Left hindlimb (tissue), 1 donor: ENCODE measurements at places on chromosomes 12 and 14.

- no peak for DNase-seq
These were observed 1094.4 kb downstream of the BCL11B start for GRCh38 chr14:98177551-98177950.

GRCh38 chr14:23446291-23446851, 10.9 kb upstream of the MYH7 start:
- DNase-seq, result no peak

GRCh38 chr14:102171173-102172020, 31.7 kb downstream of the WDR20 start:
- no peak for DNase-seq

DNA sequence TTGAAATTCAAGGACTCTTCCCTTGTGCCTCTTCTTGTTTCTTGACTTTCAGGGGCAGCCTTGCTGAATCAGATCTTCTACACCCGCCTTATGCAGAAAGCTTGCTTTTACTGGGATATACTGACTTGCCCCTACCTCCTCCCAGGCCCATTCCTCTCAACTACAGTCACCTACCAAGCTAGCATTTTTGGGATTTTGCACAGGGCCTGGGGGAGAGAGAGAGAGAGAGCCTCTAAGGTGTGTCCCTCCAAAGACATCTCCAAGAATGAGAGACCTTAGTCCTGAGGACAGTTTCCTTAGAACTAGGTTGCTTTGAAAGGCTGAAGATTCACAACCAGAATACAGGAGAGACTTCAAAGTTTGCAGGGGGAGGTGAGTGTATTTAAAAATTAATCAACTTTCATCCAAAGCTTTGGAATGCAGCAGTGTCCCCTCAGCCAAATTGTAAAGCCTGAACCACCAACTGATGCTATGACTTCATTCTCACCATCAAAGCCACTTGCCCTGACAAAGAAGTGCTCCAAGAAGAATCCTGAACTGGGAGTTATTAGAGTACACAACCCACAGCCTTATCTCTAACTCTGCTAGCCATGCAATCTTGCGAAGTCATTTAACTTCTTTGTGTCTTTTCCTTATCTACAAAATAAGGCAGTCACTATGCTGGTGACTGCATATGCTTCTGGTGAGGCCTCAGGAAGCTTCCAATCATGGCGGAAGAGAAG, 96.1 kb upstream of the EGLN3 start:
- no peak for DNase-seq

- DNase-seq, result no peak
These were observed 66.2 kb downstream of the CRADD start for GRCh38 chr12:93743229-93743998.

DNA sequence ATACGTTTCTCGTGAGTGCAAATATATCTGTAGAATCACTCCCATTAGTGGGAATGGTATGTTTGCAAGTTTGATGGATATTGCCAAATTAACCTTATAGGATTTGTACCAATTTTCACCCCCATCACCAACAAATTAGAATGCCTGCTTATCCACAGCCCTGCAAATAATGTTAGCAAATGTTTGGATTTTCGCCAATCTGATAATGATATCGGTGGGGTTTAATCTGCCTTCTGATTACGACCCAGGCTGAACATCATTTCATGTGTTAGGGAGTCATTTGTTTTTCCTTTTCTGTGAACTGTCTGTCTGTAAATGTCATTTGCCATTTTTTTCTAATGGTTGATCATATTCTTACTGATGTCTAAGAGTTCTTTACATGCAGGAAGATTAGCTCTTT, 4.1 kb upstream of the DAZAP2 start:
- DNase-seq, result no peak

DNA sequence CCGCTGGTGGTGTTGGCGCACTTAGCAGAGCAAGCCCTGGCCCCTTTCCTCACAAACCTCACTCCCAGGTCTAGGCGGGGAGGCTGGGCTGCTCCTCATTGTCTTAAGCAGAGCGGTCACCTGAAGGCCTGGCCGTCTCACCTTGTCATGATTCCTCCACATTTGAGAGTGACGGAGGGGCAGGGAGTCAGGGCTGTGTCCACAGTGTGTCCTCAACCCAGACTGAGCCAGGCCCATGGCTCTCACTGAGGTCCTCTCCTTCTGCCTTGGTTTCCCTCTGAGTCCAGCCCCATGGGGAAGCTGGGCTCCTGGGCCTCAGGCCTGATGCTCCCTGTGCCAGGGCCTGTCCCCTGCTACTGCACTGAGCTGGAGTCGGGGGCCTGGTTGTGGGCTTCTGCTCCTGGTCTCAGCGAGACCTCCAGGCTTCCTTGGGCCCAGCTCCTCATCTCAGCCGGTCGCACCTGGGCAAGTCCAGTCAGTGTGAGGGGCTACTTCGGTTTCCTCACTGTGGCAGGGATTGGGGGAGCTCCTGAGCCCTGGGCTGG, 44.9 kb downstream of the KRT80 start:
- DNase-seq, result no peak

DNA sequence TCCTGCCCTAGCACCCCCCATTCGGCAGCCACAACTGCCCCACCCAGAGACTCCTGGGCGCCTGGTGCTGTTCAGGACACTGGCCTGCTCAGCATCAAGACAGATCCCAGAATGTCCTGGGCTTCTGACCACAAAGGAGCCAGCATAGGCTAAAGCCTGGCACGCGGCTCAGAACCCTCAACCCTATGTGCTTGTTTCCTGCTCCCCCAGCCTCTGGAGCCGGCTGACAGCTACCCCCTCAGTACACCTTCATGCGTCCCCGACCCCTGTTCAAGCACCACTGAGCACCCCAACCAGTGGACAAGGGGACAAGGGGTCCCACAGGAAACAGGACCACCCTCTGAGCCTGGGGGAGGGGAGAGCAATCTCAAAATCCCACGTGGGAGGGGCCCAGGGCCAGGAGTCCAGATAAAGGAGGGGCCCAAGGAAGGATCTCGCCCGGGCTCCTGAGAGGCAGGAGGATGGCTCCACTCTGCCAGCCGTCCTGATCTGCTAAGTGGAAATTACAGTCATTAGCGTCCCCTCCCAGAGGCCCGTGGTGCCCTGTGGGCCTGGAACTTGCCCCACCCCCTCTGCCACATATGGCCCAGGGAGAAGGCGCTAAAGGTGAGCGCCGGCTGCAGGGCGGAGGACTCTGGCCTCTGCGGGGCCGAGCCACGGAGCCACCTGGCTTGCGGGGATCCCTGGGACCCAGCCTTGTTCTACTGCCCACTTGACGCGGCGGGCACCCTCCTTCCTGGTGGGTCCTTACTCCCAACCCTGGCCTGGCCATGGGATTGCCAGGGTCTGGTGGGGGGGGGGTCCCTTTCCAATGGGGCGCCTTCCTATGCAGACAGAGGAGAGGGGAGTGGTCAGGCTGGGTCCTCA, 27.2 kb upstream of the GPR132 start:
- DNase-seq, result peak; percentile 56

- no peak for DNase-seq
These were observed 16.0 kb downstream of the VSX2 start for GRCh38 chr14:74255281-74255680.

DNA sequence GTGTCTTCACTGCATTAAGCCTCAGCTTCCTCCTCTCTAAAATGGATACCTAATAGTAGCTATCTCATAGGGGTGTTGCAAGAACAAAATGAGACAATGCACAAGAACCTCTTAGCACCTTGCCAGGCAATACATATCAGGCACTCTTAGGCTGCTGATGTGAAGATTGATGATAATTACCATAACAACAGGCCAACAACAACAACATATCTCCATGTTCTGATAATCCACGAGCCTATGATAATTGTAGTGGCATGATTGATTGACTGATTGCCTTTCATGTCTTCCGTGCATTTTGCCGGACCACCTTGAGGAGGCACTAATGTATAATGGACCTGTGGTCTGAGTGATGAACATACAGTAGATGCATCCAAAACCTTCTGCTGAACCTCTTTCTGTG, 50.7 kb upstream of the WSCD2 start:
- DNase-seq, result no peak

DNA sequence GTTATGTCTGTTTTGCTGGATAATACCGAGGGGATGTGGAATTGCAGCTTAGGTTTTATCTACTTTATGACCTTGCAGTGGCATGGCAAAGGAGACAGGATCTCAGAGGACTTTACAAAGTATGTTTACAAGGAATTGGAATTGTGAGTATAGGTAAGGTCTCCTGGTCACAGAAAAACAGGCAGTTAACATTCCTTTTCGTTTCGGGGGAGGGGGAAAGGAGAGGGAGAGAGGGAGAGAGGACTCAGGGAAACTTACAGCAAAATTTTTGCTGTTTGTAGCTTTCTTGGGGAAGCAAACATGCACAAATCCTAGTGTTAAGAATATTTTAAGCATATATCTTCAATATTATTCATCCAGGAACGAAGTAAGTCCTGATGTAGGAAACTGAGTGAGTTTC, 590.5 kb upstream of the LRFN5 start:
- DNase-seq, result no peak

- DNase-seq, result no peak
These were observed 1.5 kb downstream of the BIN2 start for GRCh38 chr12:51322452-51322851.

- no peak for DNase-seq
These were observed 63.5 kb upstream of the PPM1H start for GRCh38 chr12:62998454-62998853.

- no peak for DNase-seq
These were observed 24.0 kb downstream of the CREBL2 start for GRCh38 chr12:12635651-12636050.

DNA sequence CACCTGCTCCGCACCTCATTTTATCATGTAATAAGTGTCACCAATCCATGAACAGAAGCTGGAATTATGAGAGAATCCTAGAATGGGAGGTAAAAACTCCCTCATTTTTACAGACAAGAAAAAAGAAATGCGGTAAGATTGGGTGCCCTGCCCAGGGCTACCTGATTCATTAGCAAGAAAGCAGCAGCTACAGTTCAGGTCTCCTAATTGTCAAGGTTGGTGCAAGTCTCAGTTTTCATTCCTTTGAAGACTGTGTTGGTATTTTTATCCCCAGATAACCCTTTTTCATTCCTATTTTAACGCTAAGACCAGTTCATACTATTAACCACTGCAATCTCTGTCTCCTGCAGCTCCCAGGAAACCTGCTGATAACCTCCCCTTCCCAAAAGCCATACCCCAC, 6.9 kb downstream of the DUSP6 start:
- no peak for DNase-seq

DNA sequence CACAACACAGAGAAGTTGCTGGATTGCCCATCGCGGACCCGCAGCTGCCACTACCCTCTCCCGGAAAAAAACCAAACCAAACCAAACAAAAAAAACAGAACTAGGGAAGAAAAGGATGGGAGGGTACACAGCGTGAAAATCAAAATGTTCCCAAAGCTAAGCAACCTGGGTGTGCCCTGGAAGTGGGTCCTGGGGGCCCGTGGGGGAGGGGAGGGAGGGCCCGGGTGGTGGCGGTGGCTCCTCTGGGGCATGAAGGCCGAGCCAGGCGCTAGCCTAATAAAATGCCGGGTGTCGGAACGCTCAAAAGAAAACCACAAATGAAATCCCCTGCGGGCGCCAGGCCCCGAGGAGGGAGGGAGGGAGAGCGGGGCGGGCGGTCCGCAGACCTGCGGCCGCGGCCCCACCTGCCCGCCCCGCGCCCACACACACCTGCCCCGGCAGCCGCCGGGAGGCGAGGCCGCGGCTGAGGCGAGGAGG, 787 bp downstream of the HECTD4 start:
- DNase-seq, result no peak

GRCh38 chr12:31011336-31011735, 62.3 kb upstream of the DDX11 start:
- no peak for DNase-seq

DNA sequence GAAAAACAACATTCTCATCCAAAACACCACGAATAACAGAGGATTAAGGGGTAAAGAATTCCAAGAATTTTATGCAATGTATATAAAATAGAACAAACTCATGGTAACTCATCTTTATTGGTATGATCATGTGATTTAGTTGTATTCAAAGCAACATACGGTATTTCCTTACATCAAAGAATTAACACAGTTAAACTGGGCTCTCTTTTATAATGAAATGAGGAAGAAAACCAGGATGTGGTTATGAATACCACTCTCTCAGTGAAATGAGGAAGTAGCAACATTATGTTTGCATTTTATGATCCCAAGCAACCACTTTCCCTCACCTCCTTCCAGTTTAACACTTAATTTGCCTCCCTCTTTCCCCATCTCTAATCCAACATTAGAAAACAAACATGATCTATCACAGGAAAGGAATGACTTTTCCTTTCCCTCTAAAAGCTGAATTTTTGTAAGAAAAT, 22.9 kb downstream of the SPTLC2 start:
- DNase-seq, result no peak

DNA sequence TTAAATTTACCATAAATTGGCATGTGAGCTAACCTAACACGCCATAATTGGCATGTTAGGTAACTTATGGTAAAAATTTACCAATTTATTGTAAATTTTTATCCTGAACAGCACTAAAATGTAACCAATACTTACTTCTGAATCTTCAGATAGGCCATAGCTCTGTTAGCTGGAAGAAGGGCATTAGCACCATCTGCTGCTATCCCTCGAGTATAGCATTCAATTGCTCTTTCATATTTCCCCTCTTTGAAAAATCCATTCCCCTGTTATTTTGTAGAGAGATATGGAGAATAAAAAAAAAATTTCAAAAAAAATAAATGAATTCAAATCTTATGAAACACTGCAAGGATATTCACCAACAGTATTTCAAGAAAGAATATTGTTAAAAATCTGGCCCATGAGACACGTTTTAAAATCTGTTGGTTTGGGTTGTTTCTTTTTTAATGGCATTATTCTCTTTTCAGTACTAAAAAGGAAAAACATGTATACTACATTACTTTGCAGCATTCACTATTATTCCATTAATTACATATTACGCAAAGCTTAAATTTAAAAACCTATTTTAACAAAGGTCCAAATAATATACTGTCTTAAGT, 19.1 kb downstream of the RPAP3 start:
- no peak for DNase-seq

- DNase-seq, result no peak
These were observed 209.5 kb upstream of the ARHGAP5 start for GRCh38 chr14:31867570-31867969.

GRCh38 chr14:103529383-103530365, 678 bp downstream of the TRMT61A start:
- no peak for DNase-seq

DNA sequence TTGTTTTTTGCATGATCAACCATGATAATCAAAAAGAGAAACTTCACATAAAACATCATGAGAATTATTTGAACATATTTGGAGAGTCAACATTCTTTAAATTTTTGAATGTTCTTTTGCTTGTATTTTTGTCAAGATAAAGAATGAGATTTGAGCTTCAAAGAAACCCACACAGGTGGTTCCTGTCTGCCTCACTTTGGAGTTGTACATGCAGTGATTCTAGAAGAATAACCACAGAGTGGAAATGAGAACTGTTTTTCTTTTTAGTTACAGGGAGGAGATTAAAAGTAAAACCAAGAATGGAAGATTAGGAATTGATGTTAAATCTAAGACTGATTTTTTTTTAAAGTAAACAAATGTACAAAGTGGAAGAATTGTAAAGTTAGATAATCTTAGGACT, 2.3 kb upstream of the ZNF705A start:
- no peak for DNase-seq
